ENCODE measurements at places on chromosomes 2 and 18. TPM values are rescaled to one million over a fixed set of nuclear protein-coding genes. Genes with fewer than 3 reads are reported as not detected.

Gene TMEM198
- total RNA-seq, result 25.5 TPM

Gene IL36G
- not detected for total RNA-seq

Gene FOXI3
- total RNA-seq, result not detected

Gene BUB1
- total RNA-seq, result 5.8 TPM

Gene CTAGE1
- total RNA-seq, result not detected

Gene MSTN
- not detected for total RNA-seq

Gene CNDP1
- not detected for total RNA-seq

Gene MTCL1
- total RNA-seq, result 5.5 TPM

Gene FAP
- 2.6 TPM for total RNA-seq

Gene CXCR4
- total RNA-seq, result 446 TPM

Gene TTC27
- 28.6 TPM for total RNA-seq

Gene TCF7L1
- 2.4 TPM for total RNA-seq

Gene HEATR5B
- 37.7 TPM for total RNA-seq
